Smooth muscle cell of bladder (primary cell): ENCODE measurements at places on chromosomes 1 and 21. TPM values are rescaled to one million over a fixed set of nuclear protein-coding genes. Genes with fewer than 3 reads are reported as not detected.

The ZNHIT6 gene
- total RNA-seq: 12.2 and 13.1 TPM in 2 replicates

The F11R gene
- total RNA-seq: 9.2 and 20.9 TPM in 2 replicates

The SLC1A7 gene
- 1.00 and 5.8 TPM in 2 replicates for total RNA-seq

The PODN gene
- total RNA-seq: 56.5 and 58.7 TPM in 2 replicates

The SLC25A34 gene
- total RNA-seq: 0.14 and 0.37 TPM in 2 replicates

The CNR2 gene
- not detected in 2 replicates for total RNA-seq
